ENCODE measurements at places on chromosomes 12 and 14.

DNA sequence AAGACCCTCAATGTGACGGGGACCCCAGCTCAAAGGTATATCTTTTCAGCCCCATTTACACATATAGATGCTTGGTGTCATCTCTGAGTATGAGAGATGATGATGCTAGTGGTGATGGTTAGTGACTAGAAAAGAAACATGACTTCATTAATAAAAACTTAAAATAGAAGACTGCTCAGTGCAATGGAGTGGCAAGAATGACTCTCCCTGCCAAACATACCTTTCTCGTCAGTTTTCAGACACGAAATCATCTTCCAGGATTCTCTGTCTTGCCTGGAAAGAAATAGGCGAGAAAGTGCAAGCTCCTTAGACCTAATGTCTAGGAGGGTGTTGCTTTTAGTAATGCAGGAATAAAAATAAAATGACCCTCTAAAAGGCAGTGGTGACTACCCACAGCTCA lies 71.7 kb downstream of the TPH2 start:
- DNase-seq, result peak; percentile 0

- no peak for DNase-seq
These were observed 24.9 kb upstream of the PPP2R5C start for GRCh38 chr14:101736585-101736984.

GRCh38 chr12:108369736-108370396 lies 30.8 kb upstream of the CMKLR1 start:
- DNase-seq, result peak; percentile 63

DNA sequence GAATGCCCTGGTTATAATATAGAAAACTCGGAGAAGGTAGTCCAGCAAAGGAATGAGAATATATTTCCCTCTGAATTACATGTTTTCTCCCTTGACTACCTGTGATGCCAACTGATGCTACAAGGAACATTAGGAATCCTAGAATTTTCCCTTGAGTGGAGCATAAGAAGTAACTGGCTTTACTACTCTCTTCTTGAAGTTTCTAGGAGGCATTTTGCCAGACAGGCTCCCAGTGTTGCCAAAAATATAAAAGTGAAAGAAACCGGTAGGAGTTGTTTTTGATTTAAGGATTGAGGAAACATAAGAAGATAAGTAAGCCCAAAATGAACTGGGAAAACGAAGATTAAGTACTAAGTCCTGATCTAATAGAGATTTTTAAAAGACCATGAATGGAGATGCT lies 693.4 kb downstream of the NOVA1 start:
- no peak for DNase-seq

- DNase-seq, result peak; percentile 93
These were observed 29.2 kb downstream of the ZCCHC8 start for GRCh38 chr12:122471324-122472226.

DNA sequence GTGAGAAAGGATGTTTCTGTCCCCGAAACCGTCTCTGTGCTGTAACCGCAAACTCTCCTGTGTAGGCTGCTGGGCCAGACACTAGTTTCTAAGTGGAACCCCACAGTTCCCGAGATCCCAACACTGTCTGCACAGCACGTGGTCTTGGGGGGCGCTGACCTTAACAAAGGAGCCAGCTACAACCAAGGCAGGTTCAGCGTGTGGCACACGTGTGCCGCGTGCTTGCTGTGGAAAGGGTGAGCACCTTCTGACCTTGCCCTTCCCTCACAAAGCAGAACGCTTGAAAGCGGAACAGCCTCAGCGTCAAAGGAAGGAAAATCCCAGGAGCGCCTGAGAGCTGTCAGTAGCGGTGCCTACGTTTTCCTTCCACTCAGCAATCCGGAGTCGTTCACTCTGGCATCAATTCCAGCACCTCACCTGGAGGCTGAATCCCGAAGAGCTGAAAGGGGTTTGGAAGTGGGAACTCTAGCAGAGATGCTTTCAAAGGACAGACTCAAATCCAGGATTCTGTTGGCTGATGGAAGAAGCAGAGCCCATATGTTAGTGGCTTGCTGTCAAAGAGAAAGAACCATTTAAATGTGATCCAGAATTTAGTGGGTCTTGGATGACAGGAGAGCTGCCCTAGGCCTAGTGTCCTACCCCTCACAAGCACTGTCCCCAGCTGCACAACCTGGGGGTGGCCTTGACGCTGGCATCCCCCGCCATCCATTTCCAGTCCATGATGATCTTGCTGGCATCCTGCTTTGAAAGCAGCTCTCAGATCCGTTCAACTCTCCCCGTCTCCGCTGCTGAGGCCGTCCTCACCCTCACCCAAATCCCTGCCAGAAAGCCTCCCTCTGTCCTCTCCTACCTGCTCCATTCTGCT lies 27.1 kb downstream of the CCDC92 start:
- DNase-seq, result no peak

DNA sequence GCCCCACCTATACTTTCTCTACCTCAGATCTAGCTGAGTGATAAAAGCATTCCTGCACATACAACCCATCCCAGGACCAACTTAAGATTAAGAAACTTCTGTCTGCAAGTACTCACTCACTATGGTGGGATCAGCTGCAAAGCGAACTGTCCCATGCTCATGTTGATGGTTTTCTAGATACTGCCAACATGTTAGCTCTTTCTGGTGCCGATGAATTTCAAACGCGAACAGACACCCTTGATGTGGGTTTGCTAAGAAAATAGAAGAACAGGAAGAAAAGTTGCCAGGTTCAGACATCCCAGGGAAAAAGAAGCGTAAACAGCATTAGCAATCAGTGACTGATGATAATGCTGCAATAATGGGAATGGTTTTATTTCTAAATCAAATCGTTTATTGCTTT lies 1.5 kb upstream of the SLC39A2 start:
- DNase-seq, result no peak

DNA sequence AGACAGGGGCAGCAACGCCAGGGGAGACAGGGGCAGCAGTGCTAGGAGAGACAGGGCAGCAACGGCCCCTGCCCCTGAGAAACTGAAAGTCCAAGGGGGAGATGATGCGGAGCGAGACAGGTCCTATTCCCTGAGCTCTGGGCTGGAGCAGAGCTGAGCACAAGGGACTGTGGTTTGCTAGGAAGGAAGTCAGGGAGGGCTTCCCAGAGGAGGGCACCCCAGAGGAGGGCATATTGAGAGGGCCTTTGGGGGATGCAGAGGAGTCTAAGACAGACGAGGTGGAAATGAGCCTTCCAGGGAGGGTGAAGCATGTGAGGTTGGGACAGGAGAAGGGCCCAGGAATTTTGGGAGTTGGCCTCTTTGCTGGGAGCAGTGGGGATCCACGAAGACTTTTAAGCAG lies 52.1 kb upstream of the BEGAIN start:
- DNase-seq, result no peak

DNA sequence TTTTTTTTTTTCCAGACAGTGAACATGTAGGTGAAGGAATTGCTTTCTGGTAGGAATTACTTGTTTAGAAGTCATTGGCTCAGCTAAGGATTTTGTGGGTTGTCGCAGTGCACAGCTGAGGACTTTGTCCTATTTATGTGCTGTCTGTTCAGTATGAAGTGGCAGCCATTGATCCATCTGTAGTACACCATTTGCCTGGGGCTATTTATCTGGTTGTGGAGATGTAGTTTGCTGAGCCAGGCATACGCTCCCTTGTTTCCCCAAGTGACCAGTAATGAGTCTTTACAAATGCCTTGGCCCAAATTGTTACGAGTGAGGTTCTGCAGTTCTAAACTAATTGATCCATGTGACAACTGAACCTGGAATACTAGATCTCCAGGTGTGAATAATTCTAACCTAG lies 140.1 kb downstream of the NRXN3 start:
- no peak for DNase-seq

- DNase-seq, result no peak
These were observed 1202.2 kb downstream of the TMEM121 start for GRCh38 chr14:106728611-106729010.

GRCh38 chr14:95339301-95339865 lies 19.7 kb upstream of the CLMN start:
- no peak for DNase-seq

DNA sequence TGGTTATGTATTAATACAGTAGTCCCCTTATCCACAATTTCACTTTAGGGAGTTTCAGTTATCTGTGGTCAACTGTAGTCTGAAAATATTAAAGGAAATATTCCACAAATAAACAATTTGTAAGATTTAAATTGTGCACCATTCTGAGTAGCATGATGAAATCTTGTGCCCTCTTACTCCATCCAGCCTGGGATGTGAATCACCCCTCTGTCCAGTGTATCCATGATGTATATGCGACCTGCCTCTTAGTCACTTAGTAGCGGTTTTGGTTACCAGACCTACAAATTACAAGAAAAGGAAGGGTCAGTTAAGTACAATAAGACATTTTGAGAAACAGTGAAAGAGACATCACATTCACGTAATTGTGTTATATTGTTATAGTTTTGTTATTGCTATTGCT lies 39.9 kb upstream of the MDGA2 start:
- no peak for DNase-seq

GRCh38 chr12:109596418-109597244 lies 23.0 kb downstream of the MVK start:
- DNase-seq, result no peak

GRCh38 chr12:3236345-3237187 lies 159.4 kb downstream of the TSPAN9 start:
- peak; percentile 38 for DNase-seq

DNA sequence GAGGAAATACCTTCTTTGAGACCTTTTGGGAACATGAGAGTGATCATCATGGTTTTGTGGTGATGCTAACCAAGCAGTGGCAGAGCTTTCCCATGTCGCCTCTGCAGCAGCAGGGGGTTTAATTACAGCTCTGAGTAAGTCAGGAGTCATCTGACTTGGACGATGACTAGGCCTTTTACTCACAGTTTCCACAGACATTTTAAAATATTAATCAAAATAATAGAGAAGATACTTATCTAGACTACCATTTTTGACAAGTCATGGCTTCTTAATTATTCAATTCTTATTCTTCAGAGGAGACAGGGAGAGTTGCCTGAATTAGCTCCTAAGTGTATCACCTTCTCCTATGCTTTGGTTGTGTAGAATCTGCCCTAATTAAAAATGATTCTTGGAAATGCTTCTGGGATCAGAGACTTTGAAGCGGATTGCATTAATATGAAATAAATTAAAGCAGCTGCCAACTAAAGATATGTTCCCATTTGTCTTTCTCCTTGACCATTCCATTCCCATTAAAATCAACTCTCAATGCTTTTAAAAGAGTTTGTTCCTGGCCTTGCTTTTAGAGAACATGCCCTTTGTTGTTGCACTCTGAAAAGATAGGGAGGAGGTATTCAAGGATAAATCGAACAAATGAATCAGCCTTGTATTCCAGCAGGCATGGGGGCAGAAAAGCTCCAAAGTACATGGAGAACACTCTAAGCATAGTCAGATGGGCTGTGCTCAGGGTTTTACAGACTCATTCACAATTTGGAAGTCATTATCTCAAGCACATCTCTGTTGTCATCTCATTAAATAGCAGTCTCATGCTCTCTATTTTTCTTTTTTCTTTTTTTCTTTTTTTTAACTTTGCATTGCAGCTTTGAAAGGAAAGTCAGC lies 7.7 kb upstream of the IFNG-AS1 start:
- peak; percentile 60 for DNase-seq

- no peak for DNase-seq
These were observed 292.3 kb upstream of the E2F7 start for GRCh38 chr12:77357655-77358054.

DNA sequence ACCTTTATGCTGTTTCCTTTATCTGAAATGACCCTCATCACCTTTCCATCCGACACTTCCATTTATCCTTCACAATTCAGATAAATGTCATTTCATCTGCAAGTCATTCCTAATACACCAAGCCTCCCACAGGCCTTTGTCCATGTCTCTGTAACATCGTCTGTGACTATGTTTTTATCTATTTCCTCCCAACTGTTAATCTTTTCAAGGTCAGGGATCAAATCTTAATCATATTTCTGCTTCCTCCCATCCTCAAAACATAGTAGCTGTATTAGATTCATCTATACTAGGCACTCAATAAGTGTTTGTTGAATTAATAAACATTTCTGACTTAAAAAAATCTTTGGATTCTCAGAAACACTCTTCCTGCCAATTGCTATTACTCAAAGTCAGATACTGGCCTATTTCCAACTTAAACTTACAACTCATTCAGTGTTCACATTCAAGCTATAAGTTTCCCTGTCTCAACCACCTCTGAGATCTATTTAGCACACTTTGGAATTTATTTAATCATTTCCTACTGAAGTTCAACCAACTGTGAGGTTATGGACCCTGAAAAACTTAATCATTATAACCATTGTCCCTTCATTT lies 100.2 kb upstream of the ALX1 start:
- peak; percentile 65 for DNase-seq

DNA sequence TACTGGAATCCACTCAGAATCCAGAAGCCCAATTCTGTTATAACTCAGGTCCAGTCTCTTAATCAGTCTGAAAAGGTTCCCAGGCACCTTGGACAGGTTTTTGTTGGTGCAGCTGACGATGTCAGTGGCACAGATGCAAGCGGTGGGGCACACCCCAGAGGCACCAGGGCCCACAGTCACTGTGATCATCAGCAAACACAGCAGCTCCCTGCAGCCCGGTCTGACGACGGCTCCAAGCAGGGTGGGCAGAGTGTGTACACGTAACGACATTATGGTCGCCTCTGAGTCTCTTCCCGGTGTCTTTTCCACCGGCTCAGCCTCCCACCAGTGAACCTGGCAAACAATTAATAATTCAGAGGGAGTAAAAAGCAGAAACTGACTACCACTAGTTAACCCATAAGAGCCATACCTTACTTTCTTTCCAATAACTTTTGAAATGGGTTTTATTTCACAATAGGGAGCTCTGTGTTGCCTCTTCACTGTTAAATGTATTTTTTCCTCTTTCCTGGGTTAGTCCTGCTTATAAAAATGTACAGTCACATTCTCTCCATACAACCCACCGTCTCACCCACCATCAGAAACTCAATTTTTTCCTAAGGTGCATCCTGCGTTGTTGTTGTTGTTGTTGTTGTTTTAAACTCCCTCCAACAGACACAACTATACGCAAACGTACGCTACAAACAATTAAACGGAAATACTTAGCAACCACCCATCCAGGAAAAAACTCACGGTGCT lies 521 bp upstream of the PCED1B start:
- DNase-seq, result peak; percentile 52

DNA sequence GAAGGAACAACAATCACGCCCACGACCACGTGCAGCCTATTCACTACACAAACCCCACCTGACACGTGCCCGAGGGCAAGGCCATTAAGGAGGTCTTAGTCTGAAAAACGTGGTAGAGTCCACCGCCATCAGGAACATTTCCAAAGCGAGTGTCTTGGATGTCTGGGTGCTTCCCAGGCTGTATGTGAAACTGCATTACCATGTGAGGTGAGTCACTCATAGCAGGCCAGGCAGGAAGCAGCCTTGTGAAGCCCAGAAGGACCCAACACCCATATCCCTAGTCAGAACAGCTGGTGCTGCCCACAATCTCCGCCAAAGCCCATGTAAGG lies 3.3 kb upstream of the KRT79 start:
- peak; percentile 57 for DNase-seq

DNA sequence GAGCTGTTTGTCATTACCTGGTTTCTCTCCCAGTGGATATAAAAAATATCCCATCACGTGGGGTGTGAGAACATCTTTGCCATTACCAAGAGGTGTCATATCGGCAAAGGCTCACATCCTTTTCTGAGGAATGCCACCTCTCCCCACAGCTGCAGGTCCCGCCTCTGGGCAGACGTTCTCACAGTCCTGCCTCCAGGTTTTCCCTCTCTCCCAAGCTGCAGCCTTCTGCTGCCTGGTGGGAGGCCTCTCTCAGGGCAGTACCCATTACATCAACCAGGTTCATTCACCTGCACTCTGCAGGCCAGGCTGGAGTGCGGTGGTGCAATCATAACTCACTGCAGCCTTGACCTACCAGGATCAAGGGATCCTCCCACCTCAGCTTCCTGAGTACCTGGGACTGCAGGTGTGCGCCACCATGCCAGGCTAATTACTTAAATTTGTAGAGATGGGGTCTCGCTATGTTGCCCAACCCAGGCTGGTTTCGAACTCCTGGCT lies 15.0 kb upstream of the TMEM119 start:
- no peak for DNase-seq

GRCh38 chr12:120368789-120369602 lies at the start of gene MSI1:
Gene MSI1 (minus strand): TSS chr12:120369164. CDS start chr12:120369091, 73 bp downstream.
- DNase-seq, result peak; percentile 56
